ENCODE measurements at places on chromosomes 3 and 15.

DNA sequence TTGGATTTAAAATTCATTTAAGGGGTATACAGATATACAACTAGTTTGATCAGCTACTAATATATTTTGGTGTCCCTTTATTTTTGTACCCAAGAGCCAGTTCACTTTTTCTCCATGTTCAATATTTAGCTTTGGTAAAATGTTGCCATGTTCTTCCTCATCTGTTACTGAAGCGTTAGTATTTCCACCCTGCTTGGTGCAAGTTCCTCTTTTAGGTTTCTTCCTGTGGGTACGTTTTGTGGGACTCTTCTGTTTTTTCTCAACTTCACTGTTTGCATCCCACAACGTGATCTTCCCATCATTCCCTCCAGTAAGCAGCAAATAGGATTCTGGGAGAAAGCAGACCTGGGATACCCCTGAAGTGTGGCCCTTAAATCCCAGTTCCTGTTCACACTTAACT, 14.1 kb downstream of the WDR53 start:
- DNase-seq, result no peak

GRCh38 chr3:8595695-8596115, 48.9 kb downstream of the SSUH2 start:
- no peak for DNase-seq

DNA sequence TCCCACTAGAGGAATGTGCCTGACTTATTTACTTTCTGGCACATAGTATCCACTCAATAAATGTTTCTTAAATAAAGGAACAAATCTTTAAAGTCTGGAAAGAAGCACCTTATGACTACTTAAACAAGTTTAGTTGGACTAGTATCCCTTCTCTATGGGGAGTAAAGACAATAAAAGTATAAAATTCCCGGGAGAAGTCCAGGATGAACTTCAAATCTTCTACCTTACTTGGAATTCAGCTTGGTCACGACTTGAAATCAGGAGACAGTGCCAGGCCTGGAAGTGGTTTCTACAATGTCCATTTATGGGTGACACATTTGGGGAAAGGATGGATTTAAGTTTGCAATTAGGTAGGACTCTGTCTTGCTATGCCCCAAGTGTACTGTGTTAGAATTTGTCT, 196.5 kb downstream of the NR1D2 start:
- DNase-seq, result no peak

DNA sequence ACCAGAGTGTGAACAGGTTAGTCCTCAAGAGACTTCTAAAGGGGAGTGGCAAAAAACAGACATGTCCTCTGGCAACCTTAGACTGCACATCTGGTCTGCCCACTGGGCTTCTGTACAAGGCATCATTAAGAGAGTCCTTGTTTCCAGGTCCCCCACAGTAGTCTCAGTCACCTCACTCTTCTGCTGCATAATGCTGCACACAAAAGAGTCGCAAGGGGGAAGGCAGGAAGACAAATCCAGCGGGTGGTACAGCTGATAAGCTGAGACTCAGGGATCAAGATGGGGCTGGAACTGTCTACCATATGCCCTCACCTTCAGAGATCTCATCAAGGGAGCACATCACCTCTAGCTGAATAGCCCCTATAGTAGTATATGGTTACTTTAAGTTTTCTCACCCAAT, 27.4 kb upstream of the RPS17 start:
- no peak for DNase-seq

DNA sequence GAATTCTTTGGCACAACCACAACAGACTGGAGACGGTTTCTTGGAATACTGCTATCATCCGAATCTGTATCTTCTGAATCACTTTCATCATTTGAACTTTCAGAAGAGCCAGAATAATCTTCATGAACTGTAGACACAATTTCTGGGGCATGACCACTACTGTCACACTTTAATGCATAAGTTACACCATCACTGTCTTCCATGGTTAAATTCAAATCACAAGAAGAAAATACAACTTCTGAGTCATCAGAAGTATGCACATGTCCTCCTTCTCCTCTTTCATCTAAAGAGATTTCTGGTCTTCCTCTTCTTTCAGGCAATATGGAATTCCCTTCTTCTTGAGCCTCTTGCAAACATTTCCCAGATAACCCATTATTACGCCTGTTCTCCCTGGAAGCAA, 42.5 kb downstream of the SETD2 start:
- no peak for DNase-seq

GRCh38 chr3:78601249-78601648, 1166.5 kb downstream of the ROBO1 start:
- DNase-seq, result no peak

GRCh38 chr15:66560856-66561525, 4.8 kb downstream of the LCTL start:
- no peak for DNase-seq

All from stimulated activated CD4-positive, alpha-beta T cell treated with anti-CD3 and anti-CD28 coated beads, Interleukin-4, amount 100 ng/mL, for 48 hours (primary cell).